Substantia nigra (tissue), 51 donors: ENCODE measurements at places on chromosomes 12 and 14.

- no peak for DNase-seq
Observed at GRCh38 chr14:93301821-93302447, 30.9 kb downstream of the BTBD7 start.

DNA sequence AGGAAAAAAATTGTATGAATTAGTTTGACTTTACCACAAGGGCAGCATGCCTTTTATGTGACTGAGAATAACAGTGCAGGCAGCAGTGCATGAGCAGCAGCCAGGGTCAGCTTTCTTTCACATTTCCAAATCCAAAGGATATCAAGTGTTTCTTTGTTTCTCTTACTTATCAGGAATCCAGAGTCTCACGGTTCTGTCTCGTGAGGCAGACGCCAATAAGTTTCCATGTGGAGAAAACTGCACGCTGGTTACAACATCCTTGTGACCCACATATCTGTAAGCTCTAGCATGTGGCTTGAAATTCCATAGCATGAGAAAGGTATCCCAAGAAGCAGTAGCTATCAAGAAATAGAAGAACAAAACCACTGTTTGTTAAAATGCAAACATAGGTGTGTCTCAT, 27.6 kb downstream of the GALNT4 start:
- no peak for DNase-seq

GRCh38 chr12:67220065-67220464, 49.1 kb upstream of the CAND1 start:
- no peak for DNase-seq

- no peak for DNase-seq
Observed at GRCh38 chr12:117044790-117045159, 54.4 kb downstream of the TESC start.

GRCh38 chr14:75543253-75543652, 21.0 kb downstream of the BATF start:
- DNase-seq: no peak

DNA sequence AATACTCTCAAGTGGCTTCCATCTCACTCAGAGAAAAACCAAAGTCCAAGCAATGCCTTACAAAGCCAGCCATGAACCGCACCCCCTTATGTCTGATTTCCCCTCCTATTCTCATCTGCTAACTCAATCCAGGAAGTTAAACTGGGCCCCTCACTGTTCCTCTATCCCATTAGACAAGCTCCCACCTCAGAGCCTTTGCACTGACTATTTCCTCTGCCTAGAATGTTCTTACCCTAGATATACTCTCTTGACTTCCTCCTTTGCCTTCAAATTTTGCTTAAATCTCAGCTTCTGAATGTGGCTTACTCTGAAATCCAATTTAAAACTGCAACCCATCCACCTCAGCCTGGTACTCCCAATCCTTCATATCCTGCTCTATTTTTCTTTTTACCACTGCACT, 257.0 kb upstream of the USP15 start:
- no peak for DNase-seq
